ENCODE measurements at places on chromosomes 7 and 10.

- DNase-seq, result no peak
Measured at GRCh38 chr7:125491137-125491536, 561.5 kb upstream of the POT1 start.

DNA sequence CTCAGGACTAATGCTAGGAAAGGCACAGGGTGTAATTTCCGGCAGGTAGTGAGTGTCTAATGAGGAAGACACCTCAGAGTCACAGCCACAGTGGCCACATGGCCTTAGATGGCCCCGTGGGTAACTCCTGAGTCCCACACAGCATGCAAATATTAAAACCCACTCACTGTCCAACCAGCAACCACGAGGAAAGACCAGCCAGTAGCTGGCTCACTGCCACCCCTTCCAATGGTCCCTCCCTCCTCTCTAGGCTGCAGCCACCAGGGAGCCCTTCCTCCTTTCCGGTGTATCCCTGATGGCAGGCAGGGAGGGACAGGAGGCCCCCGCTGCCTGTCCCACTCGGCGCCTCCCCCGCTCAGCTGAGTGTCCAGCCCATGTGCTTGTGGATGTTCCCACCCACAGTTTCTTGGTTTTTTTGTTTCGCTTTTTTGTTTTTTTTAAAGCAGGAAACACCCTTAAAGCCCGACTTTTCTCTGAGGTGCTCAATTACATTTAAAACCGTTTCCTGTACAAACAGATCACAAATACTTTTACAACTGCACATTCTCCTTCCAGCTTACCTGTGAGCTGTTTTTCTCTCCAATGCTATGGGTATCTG lies 9.2 kb downstream of the BNIP3 start:
- DNase-seq, result no peak

DNA sequence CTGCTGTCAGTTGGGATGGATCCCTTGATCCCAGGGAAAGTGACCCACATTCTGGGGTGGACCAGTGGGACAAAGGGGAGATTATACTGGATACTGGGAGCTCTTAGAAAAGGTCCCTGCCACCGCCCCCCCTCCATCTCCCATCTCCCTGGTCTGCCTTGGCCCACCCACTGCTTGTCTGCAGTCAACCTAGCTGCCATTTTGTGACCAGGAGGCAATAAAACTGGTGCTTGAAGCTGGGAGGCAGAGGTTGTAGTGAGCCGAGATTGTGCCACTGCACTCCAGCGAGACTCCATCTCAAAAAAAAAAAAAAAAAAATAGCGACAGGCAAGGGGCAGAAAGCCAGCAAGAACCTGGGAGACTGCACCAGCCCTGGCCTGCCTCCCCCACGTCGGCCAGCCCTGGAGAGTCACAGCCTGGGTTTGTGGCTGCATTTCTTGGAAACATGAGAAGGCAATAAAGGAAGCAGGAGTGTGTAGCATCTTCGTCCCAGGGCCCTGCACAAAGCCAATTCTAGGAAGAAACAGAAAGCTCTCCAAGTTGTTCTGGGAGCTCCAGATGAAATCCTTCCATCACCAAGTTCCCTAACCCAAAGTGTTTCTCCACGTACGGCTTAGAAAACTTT lies 4.7 kb upstream of the ARPC1B start:
- DNase-seq, result no peak

GRCh38 chr7:66953044-66953427 lies 32.0 kb downstream of the TMEM248 start:
- DNase-seq, result no peak

- no peak for DNase-seq
Measured at GRCh38 chr10:4278186-4278585, 493.2 kb upstream of the KLF6 start.

- peak; percentile 20 for DNase-seq
Measured at GRCh38 chr10:120948889-120949608, 97.9 kb downstream of the WDR11 start.

DNA sequence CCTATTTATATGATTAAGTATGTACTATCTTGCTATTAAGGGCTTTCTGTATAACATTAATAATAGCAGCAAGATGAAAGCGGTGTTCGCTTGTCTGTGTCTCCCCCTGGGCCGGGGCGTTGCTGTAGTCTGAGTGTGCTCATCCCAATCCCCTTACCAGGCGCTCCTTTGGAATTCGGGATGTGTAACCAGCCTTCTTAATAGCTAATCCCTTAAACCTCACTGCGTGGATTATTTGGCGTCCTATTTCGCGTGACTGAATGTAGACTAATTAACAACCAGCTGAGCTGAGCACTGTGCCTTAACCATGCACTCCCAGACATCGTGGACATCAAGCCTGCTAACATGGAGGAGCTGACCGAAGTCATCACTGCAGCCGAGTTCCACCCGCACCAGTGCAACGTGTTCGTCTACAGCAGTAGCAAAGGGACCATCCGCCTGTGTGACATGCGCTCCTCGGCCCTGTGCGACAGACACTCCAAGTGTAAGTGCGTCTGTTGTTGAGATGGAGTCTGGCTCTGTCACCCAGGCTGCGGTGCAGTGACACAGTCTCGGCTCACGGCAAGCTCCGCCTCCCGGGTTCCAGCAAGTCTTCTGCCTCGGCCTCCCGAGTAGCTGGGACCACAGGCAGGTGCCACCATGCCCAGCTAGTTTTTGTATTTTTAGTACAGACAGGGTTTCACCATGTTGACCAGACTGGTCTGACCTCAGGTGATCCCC lies 36.6 kb downstream of the BNIP3 start:
- no peak for DNase-seq

DNA sequence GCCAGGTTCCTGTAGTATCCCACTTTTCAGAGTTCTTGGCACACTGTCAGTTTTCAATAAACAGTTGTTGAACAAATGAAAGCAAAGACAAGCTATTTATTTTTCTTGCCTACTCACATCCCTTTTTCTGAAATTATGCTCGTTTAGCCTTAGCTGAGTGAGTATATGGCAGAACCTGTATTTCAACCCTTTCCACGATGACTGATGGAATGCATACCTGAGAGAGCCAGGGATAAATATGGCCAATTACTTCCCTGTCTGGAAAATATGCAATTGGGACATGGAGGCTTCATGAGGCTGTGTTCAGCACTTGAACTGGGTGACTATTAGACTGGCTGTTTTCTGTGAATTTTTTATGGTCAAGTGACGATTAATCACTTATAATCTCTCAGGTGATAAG lies 144.5 kb upstream of the POT1 start:
- no peak for DNase-seq
